ENCODE measurements at places on chromosomes 16 and 17. TPM values are rescaled to one million over a fixed set of nuclear protein-coding genes. Genes with fewer than 3 reads are reported as not detected.

The GP1BA gene
- polyA plus RNA-seq, result 0.05 TPM

The CDT1 gene
- 2.6 TPM for polyA plus RNA-seq

The UTP4 gene
- 17.6 TPM for polyA plus RNA-seq

The KRTAP3-1 gene
- polyA plus RNA-seq, result not detected

The TPSD1 gene
- polyA plus RNA-seq, result 0.16 TPM

The IL34 gene
- polyA plus RNA-seq, result 0.76 TPM

The SCNN1B gene
- polyA plus RNA-seq, result 9.4 TPM

The SPATA2L gene
- 22.6 TPM for polyA plus RNA-seq

The KCNJ16 gene
- 1.8 TPM for polyA plus RNA-seq

The CNTNAP1 gene
- 7.0 TPM for polyA plus RNA-seq

The PLCD3 gene
- 49.7 TPM for polyA plus RNA-seq

The TMIGD1 gene
- polyA plus RNA-seq, result not detected

The CIAO2B gene
- polyA plus RNA-seq, result 82.5 TPM

The APOH gene
- 0.13 TPM for polyA plus RNA-seq

The KRTAP4-4 gene
- polyA plus RNA-seq, result not detected

The MILR1 gene
- polyA plus RNA-seq, result 4.3 TPM

The TBX2 gene
- polyA plus RNA-seq, result 2.1 TPM

The GID4 gene
- 7.9 TPM for polyA plus RNA-seq

The SMG6 gene
- 18.7 TPM for polyA plus RNA-seq

The TBC1D3D gene
- polyA plus RNA-seq, result 0.95 TPM

The CCL11 gene
- polyA plus RNA-seq, result 2.2 TPM

The TMEM235 gene
- polyA plus RNA-seq, result 0.06 TPM

The ABHD15 gene
- 38.0 TPM for polyA plus RNA-seq

The SHISA6 gene
- polyA plus RNA-seq, result 1.4 TPM

The SUPT4H1 gene
- polyA plus RNA-seq, result 67.8 TPM

The RBL2 gene
- polyA plus RNA-seq, result 42.7 TPM

The PRR35 gene
- polyA plus RNA-seq, result not detected

The SPATA32 gene
- not detected for polyA plus RNA-seq

The MRTFB gene
- polyA plus RNA-seq, result 10.6 TPM

The CBFA2T3 gene
- polyA plus RNA-seq, result 10.7 TPM

The RNF222 gene
- polyA plus RNA-seq, result not detected

The CEP112 gene
- polyA plus RNA-seq, result 12.7 TPM

The OR1A1 gene
- polyA plus RNA-seq, result not detected

The NPTX1 gene
- 0.05 TPM for polyA plus RNA-seq

The DNAI2 gene
- not detected for polyA plus RNA-seq

The KRT26 gene
- polyA plus RNA-seq, result not detected

The OTOP3 gene
- polyA plus RNA-seq, result not detected

The ZSCAN32 gene
- polyA plus RNA-seq, result 6.0 TPM

The HLF gene
- 2.6 TPM for polyA plus RNA-seq

The DPEP2NB gene
- polyA plus RNA-seq, result not detected

The CACNG5 gene
- polyA plus RNA-seq, result not detected

The MON1B gene
- polyA plus RNA-seq, result 12.5 TPM

The ZNF646 gene
- 4.8 TPM for polyA plus RNA-seq

The ASPHD1 gene
- 3.0 TPM for polyA plus RNA-seq

Measured in adipose tissue (tissue), 3 donors.